ENCODE measurements at places on chromosomes 2 and 18. TPM values are rescaled to one million over a fixed set of nuclear protein-coding genes. Genes with fewer than 3 reads are reported as not detected.

DNA sequence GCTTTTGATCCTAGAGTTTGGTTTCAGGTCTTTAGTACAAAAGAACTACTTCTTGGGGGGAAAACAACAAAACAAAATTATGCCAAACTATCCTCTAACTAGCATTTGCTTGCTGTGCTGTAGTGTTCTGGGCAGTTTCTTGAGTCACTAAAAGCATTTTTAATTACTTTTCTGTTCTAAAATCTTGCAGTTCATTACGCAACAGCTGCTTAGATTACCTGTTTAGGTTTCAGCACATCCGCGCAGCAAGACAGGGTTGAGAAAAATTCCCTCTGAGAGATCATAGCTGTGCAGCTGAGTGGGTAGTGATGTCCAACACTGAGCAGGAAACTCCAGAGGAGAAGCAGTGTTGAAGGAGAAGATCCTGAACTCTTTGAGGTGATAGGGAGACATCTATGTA, 9.0 kb downstream of the DAW1 start:
- no peak for DNase-seq

- DNase-seq, result no peak
Observed at GRCh38 chr2:60516383-60516811, 37.1 kb downstream of the BCL11A start.

- no peak for DNase-seq
Observed at GRCh38 chr2:200159357-200159707, 147.2 kb upstream of the SPATS2L start.

GRCh38 chr18:63511285-63511684, 30.9 kb upstream of the SERPINB12 start:
- no peak for DNase-seq

GRCh38 chr18:79534356-79534755, 138.6 kb downstream of the NFATC1 start:
- DNase-seq, result no peak

DNA sequence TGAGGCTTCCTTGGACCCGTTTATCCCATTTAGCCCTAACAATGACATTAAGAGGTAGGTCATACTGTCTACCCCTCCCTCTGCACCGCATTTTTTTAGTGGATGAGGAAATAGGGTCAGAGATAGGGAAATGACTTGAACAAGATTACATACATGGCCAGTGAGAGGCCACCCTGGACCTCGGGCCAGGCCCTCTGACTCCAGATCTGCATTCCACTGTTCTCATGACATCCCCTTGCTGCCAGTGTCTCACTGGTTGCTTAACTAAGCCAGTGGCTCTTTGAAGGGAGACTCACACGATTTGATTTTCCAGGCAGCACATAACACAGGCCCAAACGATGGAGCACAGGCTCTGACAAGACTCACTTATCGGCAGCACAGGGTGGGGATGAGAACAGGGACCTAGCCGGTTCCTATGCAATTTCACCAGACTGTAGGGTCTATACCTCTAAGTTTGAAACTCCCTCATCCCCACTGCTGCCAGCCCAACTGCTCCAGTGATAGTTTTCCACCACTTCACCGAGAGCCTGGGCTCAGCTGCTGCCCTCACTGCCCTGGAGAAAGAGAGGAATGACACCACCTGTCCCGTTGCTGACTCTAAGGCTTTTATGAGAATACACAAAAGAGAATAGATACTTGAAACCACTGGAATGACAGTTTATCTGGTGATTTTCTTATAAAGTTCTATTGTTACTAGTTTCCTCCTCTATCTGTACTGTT, 82.5 kb downstream of the TMEM247 start:
- no peak for DNase-seq

DNA sequence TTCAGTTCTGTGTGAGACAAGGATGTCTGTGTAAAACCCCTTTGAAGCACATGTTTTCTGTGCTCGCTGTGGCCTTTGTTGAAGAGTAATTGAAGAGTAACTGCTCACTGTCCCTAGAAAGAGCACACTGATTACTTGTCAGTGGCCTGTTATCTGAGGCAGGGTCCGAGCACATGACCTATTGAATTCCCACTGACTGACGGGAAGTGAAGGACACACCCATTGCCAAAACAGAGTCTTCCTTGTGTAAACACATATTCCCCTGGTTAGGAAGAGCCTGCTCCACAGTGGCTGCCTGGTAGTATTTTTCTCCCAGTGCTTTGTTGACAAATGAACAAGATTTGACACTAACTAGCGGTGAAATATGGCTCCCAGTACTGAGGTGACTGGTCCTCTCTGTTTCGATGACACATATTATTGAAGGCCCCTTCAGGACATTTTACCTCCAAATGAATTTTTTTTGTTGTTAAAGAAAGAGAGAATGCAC, 148.5 kb upstream of the GYPC start:
- no peak for DNase-seq

- peak; percentile 55 for DNase-seq
Observed at GRCh38 chr2:230762317-230762896, 49.8 kb downstream of the CAB39 start.

GRCh38 chr2:225100856-225101294, 58.6 kb upstream of the DOCK10 start:
- DNase-seq, result no peak

GRCh38 chr18:40380686-40381439, 1574.2 kb upstream of the PIK3C3 start:
- no peak for DNase-seq

DNA sequence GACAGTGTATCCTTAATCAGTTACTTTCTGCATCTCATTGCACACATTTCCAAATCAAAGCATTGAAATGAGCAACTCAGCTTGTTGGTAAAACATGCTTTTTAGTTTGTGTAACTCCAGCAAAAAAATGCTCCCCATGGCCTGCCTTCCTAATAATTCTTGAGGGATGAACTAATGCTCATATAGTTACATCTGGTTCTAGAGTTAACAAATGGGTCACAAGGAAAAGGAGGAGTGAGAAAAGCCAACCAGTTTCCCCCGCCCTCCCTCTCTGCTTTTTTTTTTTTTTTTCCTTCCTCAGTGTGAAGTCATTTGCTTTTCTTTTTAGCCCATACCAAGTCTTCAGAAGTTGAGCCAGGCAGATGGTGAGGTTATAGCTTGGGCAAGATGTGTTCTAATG, 231.7 kb downstream of the MTX2 start:
- DNase-seq, result no peak

DNA sequence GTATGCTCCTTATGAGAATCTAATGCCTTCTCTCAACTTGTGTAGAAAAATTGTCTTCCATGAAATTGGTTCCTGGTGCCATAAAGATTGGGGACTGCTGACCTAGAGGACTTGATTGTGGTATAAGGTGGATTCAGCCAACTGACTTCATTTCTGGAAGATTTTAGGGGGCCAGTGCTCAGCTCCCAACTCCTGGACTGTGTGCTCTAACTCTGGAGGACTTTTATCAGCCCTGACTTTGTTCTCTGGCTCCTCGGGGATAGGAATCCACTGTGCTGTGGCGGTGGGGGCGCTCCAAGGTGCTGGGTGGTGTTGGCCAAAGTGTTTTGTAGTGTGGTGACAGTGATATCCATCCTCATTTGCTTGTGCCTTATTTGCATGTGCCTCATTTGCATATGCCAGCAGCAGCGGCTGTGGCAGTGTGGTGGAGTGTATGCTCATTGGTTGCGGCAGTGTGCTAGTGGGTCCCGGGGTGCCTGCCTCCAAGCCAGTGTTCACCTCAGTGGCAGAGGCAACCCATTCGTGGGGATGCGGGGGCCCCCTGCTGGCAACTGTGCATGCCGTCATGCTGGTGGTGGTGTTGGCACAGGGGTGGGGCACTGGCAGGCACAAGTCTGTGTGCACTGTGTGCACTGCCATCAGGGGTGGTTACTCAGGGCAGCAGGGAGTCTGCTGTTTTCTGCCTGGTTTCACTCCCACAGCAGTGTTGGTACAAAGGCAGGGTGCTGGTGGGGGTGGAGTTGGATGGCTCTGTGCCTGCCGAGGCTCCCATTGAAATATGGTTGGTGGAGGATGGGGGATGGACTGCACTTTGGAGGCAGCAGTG, 19.6 kb downstream of the EHBP1 start:
- no peak for DNase-seq

GRCh38 chr2:73069041-73069854, 2.3 kb downstream of the SFXN5 start:
- DNase-seq, result no peak

- DNase-seq, result no peak
Observed at GRCh38 chr2:215826376-215826775, 187.0 kb downstream of the MREG start.

- no peak for DNase-seq
Observed at GRCh38 chr2:166240387-166241313, 112.8 kb upstream of the SCN1A start.

The EVA1A gene
- not detected for total RNA-seq

The DOK6 gene
- total RNA-seq, result not detected

The BBS5 gene
- total RNA-seq, result 1.3 TPM

The IL37 gene
- not detected for total RNA-seq

The COL5A2 gene
- total RNA-seq, result 4.6 TPM

Measured in activated CD8-positive, alpha-beta memory T cell treated with anti-CD3 and anti-CD28 coated beads, Interleukin-2, amount 10 ng/mL, durations not matched to agents 7 days and 5 days (primary cell).